ENCODE measurements at places on chromosomes 4 and X. TPM values are rescaled to one million over a fixed set of nuclear protein-coding genes. Genes with fewer than 3 reads are reported as not detected.

SHISA3 gene
- not detected for polyA plus RNA-seq

SSX2B gene
- not detected for polyA plus RNA-seq

P2RY10 gene
- not detected for polyA plus RNA-seq

CCDC158 gene
- not detected for polyA plus RNA-seq

FRAS1 gene
- 8.4 TPM for polyA plus RNA-seq

MAGEC3 gene
- polyA plus RNA-seq: not detected
